Renal cortical epithelial cell (primary cell): ENCODE measurements at places on chromosomes 2 and 18.

DNA sequence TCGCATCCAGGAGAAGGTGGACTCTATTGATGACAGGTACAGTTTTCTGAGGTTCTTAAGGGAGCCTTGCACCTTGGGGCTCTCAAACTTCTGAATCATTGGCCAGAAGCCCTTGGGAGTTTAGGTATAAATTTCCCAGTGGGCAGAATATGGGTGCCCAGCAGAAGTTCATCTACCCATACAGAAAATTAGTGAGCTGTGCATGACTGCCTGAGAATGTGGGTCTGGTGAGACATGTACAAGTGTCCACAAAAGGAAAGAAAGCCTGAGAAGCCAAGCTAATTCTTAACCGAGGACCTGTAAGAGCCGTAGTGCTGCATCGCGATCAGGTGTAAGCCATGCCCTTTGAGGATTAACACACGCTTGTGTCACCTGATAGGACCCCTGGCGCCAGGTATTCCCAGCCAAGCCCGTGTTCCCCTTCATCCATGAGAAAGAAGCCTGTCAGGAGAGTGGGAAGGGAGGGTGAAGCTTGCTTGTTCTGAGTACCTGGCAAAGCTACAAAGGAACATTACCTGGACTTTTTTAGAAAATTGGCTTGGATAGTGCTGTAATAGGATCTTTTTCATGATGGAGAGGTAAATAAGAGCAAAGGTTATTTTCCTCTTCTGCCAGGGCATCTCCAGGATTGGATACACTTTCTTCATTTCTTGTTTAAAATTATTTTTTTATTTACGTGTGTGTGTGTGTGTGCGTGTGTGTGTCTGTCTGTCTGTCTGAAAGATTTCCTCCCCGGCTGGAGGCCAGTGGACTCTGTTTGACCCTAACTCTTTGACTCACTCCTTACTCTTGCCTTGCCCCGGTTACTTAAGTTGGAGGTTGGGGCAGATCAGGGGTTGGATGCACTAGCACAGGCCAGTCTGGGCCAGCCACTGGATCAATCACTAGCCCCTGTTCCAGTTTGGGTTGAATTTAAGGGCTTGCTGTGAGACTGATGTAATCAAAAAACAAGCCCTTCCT, 90.4 kb upstream of the EML6 start:
- DNase-seq = peak; percentile 89

DNA sequence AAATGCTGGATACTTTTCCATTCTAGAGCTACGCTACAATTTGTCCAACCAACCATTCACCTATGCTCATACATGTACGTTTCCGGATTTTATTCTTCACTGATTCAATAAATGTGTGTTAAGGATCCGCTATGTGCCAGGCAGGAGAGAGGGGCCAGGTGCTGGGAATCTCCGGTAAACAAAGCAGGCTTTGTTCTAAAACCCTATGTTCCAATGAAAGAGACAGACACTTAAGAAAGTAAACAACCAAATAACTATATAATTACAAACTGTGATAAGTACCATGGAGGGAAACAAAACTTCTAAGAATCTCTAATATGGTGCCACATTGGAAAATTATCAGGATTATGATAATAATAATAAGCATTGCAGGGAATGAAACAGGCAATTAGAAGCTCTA, 22.2 kb upstream of the POMC start:
- no peak for DNase-seq

GRCh38 chr2:10392951-10393639, 55.0 kb downstream of the ODC1 start:
- DNase-seq = peak; percentile 42

- DNase-seq = no peak
Measured at GRCh38 chr2:191757208-191757607, 79.3 kb downstream of the NABP1 start.

- DNase-seq = peak; percentile 81
Measured at GRCh38 chr18:32355896-32356295, 114.8 kb downstream of the GAREM1 start.

GRCh38 chr2:198702796-198703195, 754.9 kb downstream of the SATB2 start:
- DNase-seq = no peak

DNA sequence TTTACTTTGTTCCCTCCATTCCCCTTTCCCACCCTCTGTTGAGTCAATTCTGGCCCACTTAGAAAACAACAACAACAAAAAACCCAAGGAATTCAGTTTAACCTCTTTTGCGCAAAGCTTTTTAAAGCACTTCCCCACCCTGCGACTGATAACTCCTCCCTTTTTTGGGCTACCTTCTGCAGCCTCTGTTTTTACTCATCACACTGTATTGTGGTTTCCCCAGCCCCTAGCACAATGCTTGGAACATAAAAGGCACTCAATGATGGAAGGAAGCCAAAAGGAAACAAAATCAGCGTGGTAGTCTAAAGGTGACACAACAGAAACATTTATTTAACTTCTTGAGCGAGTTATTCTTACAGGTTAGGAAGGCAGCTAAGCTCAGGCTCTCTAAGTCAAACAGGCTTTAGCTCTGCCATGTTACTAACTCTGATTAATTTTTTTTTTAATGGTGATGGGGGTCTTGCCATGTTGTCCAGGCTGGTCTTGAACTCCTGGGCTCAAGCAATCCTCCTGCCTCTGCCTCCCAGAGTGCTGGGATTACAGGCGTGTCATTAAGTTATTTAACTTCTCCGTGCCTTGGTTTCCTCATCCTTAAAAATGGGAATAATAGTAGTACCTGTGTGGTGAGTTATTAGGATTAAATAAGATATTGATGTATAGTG, 1.3 kb downstream of the CEP68 start:
- peak; percentile 78 for DNase-seq

- DNase-seq = no peak
Measured at GRCh38 chr2:46169467-46169866, 127.7 kb upstream of the EPAS1 start.

DNA sequence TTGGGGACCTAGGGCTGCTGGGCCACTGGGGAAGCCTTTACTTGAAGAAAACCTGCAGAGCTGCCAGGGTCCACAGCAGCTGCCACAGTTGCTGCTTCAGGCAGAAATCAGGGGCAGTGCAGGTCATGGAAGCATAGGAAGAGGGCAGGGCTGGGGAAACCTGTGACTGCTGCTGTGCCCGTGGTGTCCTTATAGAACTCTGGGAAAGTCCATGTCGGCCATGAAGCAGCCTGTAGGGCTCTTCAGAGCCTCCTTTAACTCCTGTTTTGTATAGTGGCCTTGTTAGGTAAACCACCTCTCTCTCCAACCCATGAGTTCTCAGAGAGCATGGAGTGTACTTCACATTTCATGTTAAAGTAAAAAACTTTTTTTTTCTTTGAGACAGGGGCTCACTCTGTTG, 62.1 kb downstream of the SMAD4 start:
- no peak for DNase-seq

DNA sequence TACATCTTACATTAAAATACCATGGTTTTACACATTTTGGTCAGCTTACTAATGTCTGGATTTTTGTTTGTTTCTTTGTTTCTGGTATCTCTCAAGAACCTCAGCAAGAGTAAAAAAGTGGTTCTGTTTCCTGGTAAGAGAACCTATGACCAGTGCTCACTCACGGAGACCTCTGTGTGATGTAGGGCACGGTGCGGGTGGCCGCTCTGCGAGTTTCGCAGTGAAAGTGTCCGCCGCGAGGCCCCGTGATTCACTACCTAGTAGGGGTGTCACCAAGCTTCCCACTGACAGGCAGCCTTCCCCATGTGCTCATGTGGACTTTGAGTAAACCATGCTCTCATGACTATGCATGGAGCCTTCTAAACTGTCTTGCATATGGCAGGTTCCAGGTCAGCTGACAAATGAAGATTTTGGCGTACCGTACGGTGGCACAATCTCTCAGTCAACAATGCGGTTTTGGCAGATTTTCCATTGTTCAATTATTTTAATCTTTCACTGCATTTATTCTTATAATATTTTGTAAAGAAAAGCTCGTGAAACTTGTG, 137.3 kb downstream of the DCDC2C start:
- no peak for DNase-seq

- peak; percentile 90 for DNase-seq
Measured at GRCh38 chr2:102155703-102156515, 13.4 kb downstream of the IL1R1 start.

DNA sequence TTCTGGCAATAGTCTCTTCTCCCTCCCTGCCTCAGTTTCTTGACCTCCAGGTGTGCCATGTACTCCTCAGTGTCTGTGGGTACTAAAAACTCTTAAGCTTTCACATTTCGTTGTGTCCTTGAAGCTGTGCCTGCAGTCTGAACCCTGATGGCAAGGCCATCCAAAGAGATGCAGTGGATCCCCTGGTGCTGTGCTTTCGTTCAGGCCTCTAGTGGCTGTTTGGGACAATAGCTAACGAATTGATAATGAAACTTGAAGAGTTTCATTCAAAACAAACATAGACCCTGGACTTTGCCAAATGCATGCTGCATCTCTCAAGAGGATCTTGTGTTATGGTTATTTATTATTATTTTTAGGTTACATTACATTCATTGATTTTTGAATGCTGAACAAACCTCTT, 523.1 kb upstream of the FSIP2 start:
- no peak for DNase-seq

DNA sequence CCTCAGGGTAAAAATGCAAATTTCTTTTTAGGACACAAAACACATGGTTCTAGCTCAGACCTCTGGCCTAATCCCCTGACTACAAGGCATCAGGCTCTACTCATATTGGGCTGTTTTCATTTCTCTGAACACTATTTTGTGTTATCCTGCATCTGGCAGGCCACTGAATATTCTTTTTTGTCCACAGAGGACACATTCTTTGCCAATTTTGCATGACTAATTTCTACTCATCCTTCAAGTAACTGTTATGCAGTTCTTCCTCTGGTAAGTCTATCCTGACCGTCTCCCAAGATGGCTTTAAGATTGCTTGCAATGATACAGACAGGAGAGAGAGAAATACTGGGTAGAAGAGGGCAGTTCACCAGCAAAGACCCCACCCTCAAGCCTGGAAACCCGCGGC, 107.6 kb upstream of the RGPD4 start:
- no peak for DNase-seq

- no peak for DNase-seq
Measured at GRCh38 chr2:153971250-153971649, 99.5 kb downstream of the GALNT13 start.

GRCh38 chr2:182019731-182020130, 34.1 kb downstream of the PPP1R1C start:
- DNase-seq = no peak

DNA sequence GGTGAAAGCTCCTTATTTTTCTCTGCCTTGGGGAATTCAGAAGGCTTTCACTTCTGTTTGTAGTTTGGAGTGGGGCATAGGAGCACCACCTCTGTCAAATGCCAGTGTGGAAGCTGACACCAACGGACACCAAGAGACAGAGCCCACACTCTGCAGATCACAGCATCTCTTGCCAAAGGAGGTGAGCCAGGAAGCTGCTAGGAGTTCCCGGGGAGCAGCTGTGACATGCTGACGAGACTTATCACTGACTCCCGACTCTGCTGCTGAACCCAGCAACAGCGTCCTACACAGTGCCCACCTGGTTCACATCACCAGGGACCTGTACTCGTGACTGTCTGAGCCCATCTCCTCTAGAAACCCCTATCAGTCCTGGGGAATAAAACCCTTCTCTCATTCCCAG, 8.1 kb downstream of the TEX51 start:
- no peak for DNase-seq

GRCh38 chr2:122451040-122451439, 695.6 kb downstream of the TSN start:
- DNase-seq = peak; percentile 27

GRCh38 chr2:127593228-127594115, 52.5 kb upstream of the GPR17 start:
- DNase-seq = no peak

- no peak for DNase-seq
Measured at GRCh38 chr18:78980279-78980771, 707 bp downstream of the SALL3 start.

GRCh38 chr18:47441914-47442313, 190.5 kb upstream of the SKOR2 start:
- DNase-seq = no peak

GRCh38 chr18:57353940-57354461, 1.6 kb downstream of the ST8SIA3 start:
- peak; percentile 5 for DNase-seq

DNA sequence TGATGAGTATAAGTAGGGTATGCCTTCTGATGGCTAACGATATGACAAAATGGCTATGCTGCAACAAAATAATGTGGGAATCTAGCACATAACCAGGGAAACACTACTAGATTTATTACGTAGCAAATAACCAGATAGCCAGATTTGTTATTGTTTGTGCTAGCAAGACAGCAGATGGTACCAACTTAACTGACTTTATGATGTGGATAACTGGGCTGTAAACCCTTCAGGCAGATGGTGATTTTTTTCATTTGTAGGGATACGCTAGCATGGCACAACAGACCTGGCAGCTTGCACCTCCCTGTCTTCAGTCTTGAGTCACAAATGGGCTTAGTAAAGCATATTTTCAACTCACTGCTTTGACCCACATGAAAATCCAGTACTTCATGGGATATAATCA, 48.7 kb downstream of the PRELID3A start:
- DNase-seq = no peak
